ENCODE measurements at places on chromosomes 12 and 14.
A peak's percentile ranks its signal among the peaks of the same experiment; 100 is the strongest.

- no peak for DNase-seq
Measured at GRCh38 chr14:44414646-44415045, 92.4 kb downstream of the FSCB start.

DNA sequence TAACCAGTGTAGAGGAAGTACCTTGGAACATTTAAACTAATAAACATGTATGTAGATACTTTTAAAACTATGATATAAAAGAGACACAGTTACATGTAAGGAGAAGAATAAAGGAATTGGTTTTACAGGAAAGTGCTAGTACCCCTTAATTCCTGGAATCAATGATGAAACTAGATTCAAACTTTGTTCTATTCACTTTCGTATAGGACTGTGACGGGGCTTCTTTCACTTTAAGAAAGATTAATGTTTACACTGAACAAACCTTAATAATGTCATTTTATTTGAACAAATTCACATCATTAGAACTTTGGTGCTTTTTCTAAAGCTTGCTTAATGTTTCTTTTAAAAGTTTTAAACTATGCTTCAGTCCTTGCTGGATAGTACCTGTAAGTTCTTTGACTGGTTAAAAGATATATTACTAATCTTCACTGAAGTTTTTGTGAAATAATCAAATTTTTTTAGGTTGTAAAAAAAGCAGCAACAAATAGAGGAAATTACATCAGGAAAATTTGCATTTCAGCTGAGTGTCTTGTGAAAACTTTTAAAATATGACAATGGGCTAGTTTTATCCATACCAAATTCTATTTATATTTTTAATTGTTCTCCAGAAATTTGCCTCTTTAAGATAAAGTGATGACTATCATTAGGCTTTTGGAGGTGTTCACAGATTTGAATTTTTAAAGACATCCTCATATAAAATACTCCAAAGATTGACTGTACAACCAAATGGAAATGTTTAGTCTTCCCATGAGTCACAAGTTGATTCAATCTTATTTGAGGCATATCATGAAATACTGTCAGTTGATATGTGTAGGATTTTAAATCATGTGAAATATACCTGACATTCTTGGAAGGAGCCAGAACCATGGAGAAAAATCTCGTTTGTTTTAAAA lies 36.2 kb downstream of the PAPOLA start:
- no peak for DNase-seq

- DNase-seq: no peak
Measured at GRCh38 chr14:51028851-51029754, 65.8 kb downstream of the TRIM9 start.

DNA sequence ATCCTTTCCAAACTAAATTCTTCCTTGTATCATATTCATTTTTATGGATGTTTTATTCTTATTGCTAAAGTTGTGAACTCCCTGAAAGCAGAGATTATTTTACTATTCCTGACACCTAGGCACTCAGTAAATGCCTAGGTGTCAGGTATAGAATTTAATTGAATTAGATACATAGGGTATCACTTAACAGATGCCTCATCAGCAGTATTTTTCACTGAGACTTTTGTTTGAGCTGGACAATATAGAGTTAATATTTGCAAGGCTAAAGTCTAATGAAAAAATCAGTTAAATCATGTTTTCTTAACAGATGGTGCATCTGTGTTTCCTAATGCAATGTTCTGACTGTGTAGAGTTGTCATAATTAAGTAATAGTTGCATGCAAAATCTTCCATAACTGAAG lies 182.7 kb downstream of the DERA start:
- no peak for DNase-seq

DNA sequence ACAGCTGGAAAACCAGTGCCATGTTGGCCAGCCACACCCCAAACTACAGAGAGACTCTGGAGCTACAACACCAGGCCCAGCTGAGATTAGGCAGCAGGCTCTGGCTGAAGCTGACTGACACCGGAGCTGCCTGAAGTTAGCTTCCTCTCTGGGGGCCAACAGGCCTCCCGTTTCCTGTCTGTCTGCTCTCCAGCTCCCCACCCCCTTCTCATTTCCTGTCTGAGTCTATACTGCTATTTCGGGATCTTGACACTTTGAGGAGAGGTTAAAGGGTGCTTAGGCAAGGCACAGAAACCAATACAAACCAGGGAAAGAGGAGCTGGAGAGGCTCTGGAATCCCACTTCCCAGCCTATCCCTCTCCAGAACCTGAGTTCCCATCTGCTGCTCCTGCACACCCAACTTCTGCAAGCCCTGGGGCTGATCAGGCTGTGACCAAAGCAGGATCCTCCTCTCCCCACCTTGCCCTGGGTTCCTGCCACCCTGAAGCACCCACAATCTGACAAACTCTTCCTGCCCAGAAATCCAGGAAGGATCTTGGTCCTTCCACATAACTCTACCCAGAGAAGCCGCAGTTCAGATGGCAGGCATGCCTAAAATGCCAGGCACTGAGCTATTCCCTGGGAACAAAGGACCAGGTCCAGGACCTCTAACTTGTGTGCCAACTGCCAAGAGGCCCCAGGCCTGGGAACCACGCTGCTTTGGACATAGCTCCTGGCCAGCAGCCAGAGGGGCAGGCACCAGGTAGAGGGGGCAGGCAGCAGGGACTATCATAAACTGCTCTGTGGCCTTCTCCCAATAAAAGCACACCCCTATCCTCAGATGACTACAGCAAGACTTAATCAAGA lies 39.9 kb downstream of the PRPF40B start:
- DNase-seq: peak; percentile 71

- DNase-seq: no peak
Measured at GRCh38 chr12:106760184-106760531, 14.3 kb upstream of the RIC8B start.

DNA sequence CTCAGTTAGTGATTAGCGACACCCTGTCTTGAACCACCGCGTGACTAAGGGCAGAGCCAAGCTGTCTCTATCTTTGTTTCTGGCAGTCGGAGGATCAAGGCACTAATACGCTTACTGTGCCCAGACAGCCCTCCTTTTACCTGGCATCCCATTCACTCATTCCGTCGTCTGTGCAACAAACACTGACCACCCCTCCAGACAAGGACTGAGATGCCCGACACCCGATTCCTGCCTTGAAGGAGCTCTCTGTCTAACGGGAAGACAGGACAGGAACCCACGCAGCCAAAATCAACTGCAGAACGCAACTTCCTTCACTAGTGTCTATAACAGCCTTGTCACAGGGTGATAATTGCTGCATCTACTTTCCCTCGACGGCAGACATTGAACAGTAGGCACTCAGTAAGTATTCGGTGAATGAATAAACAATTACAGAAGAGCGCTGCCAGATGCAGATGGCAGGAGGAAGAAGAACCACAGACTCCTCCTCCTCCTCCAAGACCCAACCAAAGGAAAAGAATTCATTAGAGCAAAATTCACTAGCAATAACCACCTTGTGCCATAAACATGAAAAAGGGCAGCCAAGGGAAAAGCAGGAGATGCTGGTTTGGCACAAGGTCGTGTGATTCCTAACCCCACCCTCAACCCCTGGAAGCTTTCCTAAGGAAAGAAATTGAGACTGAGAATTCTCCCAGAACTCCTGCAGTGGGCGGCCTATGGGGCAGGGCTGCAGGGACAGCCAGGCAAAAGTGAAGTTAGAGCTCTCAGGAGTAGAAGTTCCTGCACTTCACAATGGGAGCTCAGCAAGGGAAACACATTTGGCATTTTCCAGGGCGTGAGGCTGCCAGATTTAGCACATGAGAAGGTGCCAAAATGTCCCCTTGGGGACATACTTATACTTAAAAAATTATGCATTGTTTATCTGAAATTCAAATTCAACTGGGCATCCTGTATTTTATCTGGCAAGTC lies 186.6 kb upstream of the DIO3 start:
- no peak for DNase-seq

DNA sequence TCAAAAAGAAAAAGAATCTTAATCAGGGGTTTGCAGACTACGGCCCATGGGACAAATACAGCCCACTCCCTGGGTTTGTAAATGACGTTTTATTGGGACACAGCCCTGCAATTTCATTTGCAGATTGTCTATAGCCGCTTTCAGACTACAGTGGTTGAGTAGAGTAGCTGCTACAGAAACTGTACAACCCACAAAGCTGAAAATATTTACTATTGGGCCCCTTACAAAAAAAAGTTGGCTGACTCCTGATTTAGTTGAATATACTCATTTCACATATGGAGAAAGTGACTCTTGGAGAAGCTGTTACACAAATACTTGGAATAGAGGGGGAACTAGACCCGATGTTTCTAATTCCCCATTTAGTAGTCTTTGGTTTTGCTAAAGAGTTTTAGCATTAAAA lies 162.5 kb upstream of the NOS1 start:
- no peak for DNase-seq

DNA sequence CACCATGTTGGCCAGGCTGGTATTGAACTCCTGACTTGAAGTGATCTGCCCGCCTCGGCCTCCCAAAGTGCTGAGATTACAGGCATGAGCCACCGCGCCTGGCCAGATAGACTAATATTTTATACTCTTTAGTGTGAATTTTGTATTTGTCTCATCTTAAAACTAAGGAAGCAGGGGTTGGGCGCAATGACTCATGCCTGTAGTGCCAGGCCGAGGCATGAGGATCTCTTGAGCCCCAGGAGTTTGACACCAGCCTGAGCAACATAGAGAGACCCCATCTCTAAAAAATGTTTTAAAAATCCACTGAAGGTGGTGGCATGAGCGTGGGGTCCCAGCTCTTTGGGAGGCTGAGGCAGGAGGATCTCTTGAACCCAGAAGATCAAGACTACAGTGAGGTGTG lies 9.0 kb downstream of the DYNC1H1 start:
- no peak for DNase-seq

GRCh38 chr12:26001530-26001929 lies 43.0 kb downstream of the RASSF8 start:
- DNase-seq: no peak

GRCh38 chr12:107660235-107660634 lies 25.4 kb upstream of the PWP1 start:
- DNase-seq: no peak

DNA sequence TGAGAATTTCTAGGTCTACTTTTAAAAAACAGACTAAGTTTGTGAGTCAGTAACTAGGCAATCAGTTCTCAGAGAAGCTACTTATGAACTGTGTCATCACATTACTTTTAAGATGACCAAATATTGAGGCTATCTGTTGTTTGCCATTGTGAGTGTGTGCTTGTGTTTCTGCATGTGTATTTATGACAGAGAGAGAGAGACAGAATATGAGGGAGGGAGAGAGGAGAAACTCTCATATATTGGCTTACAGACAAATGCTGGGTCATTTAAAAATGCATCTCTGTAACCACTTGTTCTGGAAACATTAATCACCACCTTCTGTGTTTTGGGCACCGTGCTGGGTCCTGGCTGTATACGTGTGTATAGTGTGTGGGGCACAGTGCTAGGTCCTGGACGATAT lies 161.5 kb upstream of the FRMD6 start:
- DNase-seq: peak; percentile 15

DNA sequence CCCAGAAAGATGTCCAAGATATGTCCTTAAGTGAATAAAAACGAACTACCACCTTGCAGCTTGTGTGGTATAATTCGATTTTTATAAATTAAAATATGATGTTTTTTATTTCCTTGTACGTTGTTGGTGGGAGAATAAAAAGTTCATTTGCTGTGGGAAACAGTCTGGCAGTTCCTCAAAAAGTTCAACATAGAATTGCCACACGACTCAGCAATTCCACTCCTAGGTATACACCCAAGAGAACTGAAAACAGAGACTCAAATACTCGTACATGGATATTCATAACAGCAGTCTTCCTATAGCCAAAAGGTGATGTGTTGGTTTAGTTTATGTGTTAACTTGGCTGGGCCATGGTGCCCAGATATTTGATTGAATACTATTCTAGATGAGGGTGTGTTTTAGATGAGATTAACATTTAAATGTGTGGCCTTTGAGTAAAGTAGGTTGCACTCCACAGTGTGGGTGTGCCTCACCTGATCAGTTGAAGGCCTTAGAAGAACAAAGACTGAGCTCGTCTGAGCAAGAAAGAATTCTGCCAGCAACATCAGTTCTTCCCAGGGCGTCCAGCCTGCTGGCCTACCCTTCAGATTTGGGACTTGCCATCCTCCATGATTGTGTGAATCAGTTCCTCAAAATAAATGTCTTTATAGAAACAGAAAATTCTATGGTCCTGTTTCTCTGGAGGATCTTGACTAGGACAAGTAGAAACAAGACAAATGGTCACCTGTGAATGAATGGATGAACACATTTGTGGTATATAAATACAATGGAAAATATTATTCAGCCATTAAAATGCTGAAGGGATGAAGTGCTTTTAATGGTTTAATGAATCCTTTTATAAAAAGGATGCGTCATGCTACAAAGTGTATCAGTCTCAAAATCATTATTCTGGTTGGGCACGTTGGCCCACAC lies 5.1 kb upstream of the DENR start:
- no peak for DNase-seq

GRCh38 chr12:67394550-67394949 lies 125.4 kb downstream of the CAND1 start:
- DNase-seq: no peak

DNA sequence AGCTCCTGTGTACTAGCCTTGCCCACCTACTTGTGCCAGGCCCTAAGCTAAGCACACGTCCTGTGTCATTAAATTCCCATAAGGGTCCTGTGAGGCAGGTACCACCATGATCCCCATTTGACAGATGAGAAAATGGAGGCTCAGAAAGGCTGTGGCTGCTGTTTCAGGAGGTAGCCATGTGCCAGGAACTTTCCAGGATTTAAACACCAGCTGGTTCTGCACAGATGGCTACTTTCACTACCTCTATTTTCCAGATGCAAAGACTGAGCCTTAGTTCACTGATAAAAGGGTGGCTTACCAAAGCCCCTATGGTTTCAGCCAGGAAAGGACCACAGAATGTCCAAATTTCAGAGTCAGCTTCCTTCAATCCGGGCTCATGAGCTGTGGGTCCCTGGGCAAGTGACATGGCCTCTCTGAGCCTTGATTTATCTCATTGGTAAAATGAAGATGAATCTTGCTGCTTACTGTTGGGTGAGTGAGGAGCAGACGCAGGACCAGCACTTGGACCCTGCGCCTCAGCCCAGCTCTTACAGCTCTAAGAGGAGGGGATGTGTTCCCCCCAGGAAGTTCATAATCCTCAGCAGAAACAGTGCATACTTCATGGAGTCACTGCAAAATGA lies 23.5 kb downstream of the CMKLR1 start:
- no peak for DNase-seq

GRCh38 chr12:50282721-50283228 lies 545 bp downstream of the LIMA1 start:
- no peak for DNase-seq

All from HS-5 (cell line).